Posterior cingulate gyrus (tissue), 11 donors: ENCODE measurements at places on chromosomes 11 and 22.

GRCh38 chr22:31838917-31839316 is 85.1 kb downstream of the DEPDC5 start:
- DNase-seq = no peak

DNA sequence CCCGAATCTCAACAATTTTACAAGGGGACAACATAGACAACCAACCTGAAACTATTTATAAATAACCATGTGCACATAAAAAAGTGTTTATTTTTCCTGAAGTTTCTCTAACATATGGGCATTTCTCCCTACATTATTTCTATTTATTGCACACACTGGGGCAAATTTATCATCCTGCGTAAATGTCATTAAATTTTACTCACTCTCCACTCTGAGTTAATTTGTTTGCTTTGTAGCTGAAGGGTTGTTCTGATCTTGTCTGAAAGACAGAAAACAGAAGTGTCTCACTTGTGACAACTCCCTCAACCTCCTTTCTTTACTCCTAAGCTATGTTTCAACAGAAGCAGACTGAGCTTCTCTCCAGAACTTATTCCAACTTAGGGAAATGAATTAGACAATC is 194.2 kb downstream of the HIPK3 start:
- no peak for DNase-seq

GRCh38 chr11:14359501-14360031 is 583 bp upstream of the RRAS2 start:
- DNase-seq = no peak

DNA sequence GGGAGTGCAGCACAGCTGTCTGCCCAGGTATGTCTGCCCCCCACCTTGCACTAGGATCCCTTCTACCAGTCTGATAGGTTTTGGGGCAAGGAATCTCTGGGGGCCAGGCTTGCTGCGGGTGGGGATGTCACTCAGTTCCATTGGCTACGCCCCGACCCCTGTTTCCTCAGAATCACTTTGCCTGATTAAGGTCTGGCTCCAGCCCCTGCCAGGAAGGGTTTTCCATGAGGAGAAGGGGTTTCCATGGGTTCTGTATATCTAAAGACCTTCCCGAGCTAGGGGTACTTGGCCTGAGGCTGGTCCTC is 14.0 kb downstream of the OTOG start:
- DNase-seq = no peak

DNA sequence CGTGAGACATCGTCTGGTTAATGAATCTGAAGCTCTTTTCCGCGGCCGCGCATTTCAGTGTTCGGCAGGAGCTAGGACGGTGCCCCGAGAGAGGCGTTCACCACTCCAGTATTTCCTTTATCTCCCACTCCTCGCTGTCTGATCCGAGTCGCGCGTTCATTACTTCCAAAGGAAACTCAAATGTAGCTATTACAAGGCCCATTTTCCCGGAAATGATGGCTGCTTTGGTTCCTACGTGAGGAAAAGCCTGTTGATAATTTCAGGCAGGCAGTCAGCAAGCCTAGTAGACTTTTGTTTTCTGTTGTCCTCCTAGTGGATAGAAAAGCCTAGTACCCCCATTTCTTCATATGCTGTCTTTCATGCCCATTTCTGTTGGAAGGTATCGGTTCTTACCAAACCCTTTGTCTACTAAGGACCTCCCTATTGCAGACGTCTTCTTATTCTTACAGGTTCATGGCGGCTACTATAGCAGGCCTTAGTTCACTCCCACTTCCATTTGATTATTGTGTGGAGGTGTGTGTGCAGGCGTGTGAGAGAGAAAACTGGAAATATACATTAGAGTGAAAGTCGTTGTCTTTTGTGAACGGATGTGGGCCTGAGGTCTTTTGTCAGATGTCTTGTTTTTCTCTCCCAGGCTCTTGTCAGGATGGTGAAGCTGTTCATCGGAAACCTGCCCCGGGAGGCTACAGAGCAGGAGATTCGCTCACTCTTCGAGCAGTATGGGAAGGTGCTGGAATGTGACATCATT is 737 bp downstream of the RBM4 start:
- peak; percentile 58 for DNase-seq

DNA sequence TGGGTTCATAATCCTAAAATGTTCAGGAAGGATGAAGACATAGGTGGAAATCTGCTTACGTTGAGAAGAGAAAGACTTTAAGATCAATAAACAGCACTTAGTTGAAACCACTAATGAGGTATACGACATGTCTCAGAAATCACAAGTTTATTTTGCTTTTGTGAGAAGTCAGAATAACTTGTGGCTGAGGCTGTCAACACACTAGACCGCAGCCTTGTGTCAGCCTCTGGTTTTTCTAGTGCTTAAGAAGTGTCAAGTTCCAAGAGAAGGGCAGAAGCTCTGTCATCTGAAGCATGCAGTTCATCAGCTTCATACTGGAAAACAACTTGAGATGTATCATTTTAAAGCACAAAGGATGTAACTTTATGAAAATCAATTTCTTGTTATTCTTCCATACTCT is 420.9 kb downstream of the METTL15 start:
- no peak for DNase-seq
